ENCODE measurements at places on chromosomes 16 and 17. TPM values are rescaled to one million over a fixed set of nuclear protein-coding genes. Genes with fewer than 3 reads are reported as not detected.

The SCN4A gene
- 0.06 TPM for total RNA-seq

GRCh38 chr17:59466946-59467801 is 98.2 kb upstream of the DHX40 start:
- no peak for DNase-seq

- peak; percentile 62 for DNase-seq
Observed at GRCh38 chr16:27431773-27432532, 30.0 kb downstream of the IL21R start.

DNA sequence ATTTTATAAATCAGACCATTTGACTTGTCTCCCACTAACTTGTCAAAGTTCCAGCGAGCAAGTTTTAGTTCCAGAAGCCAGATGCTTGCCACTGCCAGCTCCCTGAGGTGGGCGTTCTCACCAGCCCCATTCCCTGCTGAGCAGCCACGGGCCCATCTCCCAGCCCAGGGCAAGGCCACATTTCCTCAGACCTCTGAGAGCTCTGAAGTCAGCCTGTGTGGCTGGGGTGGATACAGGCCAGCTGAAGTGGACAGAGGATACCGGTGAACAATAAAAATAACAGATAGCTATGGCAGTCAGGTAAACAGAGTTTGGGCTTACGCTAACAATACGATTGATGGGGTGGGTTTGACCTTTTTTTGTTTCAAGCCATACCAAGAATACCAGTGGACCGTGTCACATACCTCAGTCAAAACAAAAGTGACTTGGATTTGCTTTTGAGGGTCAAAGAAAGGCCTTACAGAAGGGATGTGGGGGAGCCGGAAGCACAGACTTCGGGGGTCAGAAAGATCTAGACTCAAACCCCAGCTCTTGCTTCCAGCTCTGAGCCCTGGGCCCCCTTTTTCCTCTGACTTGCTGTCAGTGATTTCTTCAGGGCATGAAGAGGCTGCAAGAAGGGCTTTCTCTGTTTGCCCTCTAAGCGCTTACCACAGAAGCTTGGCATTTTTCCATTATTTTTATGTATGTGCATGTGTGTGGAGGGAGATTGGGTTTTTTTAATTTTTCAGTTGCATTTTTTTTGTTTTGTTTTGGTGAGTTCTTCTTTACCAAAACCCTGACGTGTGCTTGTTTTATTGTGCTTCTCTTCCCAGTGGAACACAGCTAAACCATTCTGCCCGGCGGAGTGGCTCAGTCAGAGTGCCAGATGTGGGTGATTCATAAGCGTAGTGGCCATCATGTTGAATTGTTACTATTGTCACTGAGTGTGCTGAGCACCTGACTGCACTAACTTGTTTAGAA is 109.9 kb downstream of the GNAO1 start:
- peak; percentile 66 for DNase-seq

GRCh38 chr16:78918805-78919305 is 681.7 kb downstream of the MAF start:
- DNase-seq, result no peak
